Mesothelial cell of epicardium (in vitro differentiated cells): ENCODE measurements at places on chromosomes 6 and 20. TPM values are rescaled to one million over a fixed set of nuclear protein-coding genes. Genes with fewer than 3 reads are reported as not detected.

FNDC1 gene
- total RNA-seq: 0.31 to 0.40 TPM (median 0.34 TPM) in 3 replicates

TAGAP gene
- total RNA-seq: 0.16 to 0.32 TPM (median 0.24 TPM) in 3 replicates

CRISP2 gene
- not detected in 3 replicates for total RNA-seq

RBCK1 gene
- 108 to 111 TPM (median 108 TPM) in 3 replicates for total RNA-seq

SLC17A4 gene
- total RNA-seq: 0.09 to 0.16 TPM in 2 of 3 replicates, not detected in the other

TRIM10 gene
- total RNA-seq: not detected in 3 replicates

PGC gene
- not detected in 3 replicates for total RNA-seq

GGTLC1 gene
- not detected in 3 replicates for total RNA-seq

C6orf120 gene
- 35.5 to 36.6 TPM (median 35.8 TPM) in 3 replicates for total RNA-seq

- no peak for DNase-seq
These were observed 8.4 kb downstream of the CDKN1A start for GRCh38 chr6:36686668-36687513.

DNA sequence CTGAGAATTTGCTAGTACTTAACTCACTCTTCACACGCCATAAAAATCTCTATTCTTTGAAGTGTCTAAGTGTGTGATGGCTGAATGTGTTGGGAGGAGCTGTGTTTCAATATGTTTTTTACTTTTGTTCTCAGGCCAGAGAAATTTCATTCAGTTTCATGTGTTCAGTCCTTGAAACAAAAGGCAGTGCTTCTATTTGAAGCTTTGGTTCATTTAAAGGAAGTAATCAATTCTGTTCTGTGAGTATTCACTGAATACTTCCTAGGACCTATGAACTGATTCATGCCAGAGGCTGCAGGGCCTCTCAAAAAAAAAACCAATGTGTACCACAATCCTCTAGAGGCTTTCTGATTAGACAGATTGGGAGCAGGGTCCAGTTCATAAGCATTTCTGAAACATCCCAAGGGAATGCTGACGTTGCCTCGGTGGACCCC, 12.4 kb upstream of the F13A1 start:
- DNase-seq: no peak

DNA sequence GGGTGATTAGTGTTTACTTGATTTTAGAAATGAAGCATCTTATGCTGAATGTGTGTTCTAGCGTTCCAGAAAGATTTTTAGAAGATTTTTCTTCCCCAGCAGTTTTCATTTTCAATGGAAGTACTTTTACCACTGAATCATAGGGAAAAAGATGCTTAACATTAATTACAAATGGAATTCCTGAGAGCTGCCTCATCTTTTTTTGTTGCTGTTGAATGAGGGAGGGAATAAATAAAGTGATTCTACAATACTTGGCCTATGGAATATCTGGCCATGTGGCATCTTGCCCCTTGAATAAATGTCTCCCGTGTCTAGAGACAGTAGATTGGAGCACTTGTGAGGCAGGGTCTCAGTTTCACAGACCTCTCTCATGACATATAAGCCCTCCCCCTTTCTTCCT, 44.1 kb upstream of the SLC22A1 start:
- DNase-seq: no peak

DNA sequence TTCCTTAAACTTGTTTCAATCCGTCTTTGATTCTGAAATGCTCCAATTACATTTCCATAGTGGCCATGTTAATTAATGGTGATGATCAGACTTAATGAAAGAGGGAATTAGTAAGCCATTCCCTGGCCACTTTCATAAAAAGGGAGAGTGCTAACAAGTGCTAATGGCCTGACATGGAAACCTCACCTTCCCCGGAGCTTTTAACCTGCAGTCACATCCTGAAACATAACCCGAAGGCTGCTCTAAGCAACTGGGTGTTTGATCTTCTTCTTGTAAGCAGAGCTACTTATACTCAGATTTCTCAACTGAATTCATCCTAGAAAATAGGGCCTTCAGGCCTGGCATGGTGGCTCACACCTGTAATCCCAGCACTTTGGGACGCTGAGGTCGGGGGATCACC, 67.1 kb upstream of the ZMYND8 start:
- no peak for DNase-seq

- no peak for DNase-seq
These were observed 17.0 kb upstream of the FHL5 start for GRCh38 chr6:96545882-96546281.

GRCh38 chr6:69790629-69791028, 6.2 kb downstream of the LMBRD1 start:
- no peak for DNase-seq

GRCh38 chr6:128527375-128527774, 7.0 kb upstream of the PTPRK start:
- DNase-seq: no peak

DNA sequence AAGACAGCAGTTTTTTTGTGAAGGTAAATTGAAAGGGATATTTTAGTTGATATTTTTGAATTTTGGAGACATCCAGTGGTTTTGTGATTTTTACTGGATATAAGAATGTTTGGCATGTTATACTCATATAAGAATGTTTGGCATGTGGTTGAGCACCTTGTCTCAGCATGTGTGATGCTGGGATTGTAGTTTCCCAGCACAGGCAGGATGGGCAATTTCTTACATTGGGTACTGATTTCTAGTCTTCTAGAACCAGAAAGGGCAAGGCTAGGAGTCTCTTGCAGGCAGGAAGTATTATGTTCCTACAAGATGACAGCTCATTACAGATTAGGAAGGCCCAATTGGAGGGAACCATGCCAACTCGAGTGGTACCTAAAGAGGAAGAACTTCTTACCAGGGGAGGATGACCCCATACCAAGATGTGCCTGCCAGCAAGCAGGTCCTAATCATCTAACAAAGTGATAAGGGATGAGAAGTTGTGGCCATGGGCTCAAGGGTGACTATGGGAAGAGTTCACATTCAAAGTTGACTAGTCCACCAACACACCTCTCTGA, 377.8 kb downstream of the UTRN start:
- DNase-seq: no peak

DNA sequence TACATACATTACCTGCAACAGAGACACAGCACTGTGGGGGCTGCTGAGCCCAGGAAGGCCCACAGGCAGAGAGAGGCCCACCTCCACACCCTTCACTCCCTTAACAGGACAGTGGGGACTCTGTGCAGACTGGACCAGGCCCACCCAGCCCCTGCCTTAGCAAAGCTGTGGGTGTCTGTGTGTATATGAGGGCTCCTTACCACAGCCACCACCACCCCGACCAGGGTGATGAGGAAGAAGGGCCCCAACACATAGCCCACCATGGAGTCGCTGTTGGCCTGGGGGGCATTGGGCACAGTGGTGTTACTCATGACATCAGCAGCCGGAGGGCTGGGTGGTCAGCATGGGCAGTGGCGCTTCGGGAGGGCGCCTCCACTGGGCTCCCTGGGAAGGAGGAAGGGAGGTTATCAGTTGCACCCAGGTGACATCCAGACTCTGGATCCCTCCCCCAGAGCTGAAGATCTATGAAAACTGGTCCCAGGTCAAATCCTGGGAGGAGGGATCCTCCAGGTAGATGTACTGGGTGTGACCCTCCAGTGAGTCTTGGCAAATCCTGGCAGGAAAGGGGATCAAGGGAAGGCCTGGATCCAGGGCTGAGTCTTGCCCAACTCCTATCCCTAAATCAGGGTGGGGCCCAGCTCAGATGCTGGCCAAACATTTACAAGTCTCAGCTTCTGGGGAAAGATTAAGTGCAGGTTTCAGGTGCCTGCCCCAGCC, 1.2 kb downstream of the SMIM29 start:
- DNase-seq: no peak

GRCh38 chr6:87088076-87088475, 6.8 kb downstream of the CGA start:
- no peak for DNase-seq

GRCh38 chr6:121302882-121303281, 31.4 kb downstream of the TBC1D32 start:
- DNase-seq: no peak

DNA sequence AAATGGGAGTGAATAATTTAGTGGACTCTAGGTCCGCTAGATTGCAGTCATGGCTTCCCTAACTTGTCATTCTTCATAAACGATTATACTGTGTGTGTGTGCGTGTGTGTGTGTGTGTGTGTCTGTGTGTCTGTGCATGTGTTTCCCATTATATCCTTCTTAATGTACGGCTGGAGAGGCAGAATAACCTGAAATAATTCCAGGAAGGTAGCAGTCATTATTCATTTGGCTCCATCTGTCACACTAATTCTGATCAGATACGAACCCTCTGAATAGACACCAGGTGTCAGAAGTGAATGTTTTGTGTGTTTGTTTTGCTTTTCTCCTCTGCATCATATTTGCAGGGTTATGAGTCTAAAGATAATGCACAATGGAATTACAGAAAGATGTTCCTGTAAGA, 372.9 kb downstream of the DOK5 start:
- no peak for DNase-seq

- DNase-seq: no peak
These were observed 183.4 kb upstream of the FBXL4 start for GRCh38 chr6:99130897-99131873.

GRCh38 chr20:52191916-52192718, 538 bp upstream of the ZFP64 start:
- peak; percentile 59 for DNase-seq

DNA sequence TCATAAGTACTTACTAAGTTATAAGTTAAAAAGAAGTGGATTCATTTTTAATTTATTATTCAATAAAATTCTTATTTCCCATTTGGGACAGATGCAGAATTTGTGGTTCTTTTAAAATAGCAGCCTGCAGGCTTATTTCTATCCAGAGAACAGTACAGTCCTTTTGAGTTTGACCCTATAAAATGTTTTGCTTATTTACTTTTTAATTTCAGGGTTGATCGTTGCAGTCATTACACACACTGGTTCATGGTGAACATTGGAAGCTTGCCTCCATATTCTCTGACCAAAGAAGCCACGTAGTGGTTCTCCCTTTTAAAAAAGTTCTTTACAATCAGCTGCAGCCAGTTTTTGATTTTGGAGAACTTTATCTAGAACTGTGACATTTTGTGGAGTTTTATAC, 122.9 kb upstream of the PDE7B start:
- DNase-seq: no peak

GRCh38 chr6:91087908-91088307, 501.0 kb upstream of the MAP3K7 start:
- no peak for DNase-seq
